HTR-8/SVneo (cell line): ENCODE measurements at places on chromosomes 3 and 15.

DNA sequence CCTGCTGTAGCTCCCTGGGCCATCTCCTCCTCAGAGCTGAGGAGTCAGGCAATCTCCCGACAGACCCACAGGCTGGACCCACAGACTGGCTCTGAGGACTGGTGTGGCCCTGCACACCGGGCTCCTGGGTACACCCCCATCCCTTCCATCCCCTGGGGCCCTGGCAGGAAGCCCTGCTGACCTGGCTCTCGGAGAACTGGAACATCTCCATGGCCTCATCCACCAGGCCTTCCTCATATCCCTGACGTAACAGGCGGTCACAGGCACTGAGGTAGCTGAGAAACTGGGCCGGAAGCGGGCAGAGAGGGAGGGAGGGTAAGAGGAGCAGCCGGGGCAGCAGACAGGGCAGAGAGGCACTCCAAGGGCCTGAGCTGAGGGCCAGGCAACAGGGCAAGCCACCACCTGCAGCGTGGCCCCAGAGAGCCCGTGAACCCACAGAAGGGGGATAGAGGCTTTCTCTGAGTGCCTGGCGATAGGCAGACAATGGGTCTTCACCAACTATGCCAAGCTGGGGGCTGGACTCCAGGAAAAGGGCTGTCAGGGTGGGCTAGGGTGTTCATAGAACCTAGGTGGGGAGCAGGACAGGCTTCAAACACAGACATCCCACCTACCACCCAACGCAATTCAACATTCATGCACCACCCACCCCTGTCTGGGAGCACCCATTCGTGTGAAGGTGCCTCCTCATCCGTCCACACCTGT, 17.9 kb downstream of the KBTBD13 start:
- DNase-seq, result no peak

GRCh38 chr3:167787440-167787839, 51.9 kb downstream of the SERPINI1 start:
- DNase-seq, result no peak

GRCh38 chr15:32908135-32908801, 190.5 kb downstream of the GREM1 start:
- no peak for DNase-seq

DNA sequence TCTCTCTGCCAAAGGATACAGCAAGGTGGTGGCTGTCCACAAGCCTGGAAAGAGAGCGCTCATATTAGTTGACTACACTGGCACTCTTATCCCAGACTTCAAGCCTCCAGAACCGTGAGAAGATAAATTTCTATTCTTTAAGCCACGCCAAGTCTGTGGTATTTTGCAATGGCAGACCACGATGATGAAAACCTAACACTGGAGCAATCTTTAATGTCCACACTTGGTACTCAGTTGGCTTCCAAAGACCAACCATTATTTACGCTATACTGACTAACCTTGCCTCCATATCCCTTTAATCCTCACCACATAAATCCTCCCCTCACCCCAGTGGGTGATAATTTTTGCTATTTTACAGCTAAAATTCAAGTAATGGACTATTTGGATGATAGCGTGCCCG, 16.9 kb upstream of the LACTB start:
- DNase-seq, result no peak

DNA sequence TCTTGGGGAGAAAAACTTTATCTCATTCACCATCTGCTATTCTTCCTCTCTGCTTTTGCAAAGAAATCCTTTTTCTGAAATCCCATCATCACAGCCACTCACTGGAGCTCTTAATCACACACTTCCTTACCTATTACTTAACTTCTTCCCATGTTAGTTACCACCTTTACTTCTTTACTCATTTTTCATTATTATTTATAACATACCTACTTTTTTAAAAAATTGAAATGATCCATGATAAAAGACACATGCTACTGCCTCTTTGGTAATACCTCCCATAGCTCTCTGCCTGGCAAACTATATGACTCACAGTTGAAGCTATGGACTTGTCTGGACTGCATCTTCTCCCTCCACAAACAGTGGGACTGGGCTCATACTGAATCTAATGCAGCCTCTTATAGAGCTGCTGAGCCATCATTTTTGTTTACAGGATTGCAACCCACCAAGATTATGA, 150.3 kb downstream of the TNIK start:
- DNase-seq, result peak; percentile 35

- DNase-seq, result no peak
Measured at GRCh38 chr3:82498186-82498585, 736.7 kb upstream of the GBE1 start.

- peak; percentile 43 for DNase-seq
Measured at GRCh38 chr3:198080521-198081384, 120.7 kb downstream of the LMLN start.

GRCh38 chr3:27485866-27486265, 1.7 kb upstream of the SLC4A7 start:
- DNase-seq, result no peak

- DNase-seq, result no peak
Measured at GRCh38 chr3:40185029-40185695, 124.3 kb upstream of the EIF1B start.

DNA sequence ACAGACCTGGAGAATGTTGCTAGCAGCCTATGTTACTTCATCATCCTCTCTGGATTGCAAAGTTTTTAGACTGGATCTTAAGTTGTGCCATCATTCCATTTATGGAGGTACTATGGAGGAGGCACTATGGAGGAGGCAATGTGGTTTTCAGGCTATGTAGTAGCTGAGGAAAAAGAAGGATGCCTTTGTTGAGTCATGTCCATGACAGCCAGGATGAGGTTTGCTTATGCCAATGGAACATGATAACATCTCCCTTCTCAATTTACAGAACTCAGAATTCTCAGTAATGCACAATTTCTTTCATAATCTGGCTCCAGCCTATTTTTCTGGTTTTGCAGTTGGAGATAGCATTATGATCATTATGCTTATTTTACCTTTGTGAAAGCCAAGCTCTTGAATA, 65.9 kb upstream of the TMEM108 start:
- no peak for DNase-seq

GRCh38 chr3:46905213-46905560, 27.7 kb downstream of the PTH1R start:
- no peak for DNase-seq

DNA sequence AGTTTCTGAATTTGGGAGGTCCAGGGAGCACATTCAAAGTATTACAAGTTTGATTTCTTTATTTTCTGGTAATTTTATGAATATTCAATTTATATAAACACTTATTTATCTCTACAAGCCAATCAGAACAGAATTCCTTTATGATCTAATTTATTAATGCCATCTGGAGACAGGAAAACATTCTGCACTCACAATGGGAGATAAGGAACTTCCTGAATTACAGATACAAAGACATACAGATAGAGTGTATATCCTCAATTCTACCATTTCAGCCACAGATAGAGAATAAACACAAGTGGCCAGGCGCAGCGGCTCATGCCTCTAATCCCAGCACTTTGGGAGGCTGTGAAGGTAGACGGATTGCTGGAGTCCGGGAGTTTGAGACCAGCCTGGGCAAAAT, 86.0 kb downstream of the IQCH start:
- DNase-seq, result no peak

- no peak for DNase-seq
Measured at GRCh38 chr15:90025489-90026033, 24.4 kb downstream of the ZNF710 start.

- peak; percentile 62 for DNase-seq
Measured at GRCh38 chr15:85865070-85865684, 70.5 kb upstream of the KLHL25 start.

GRCh38 chr3:95154766-95155165, 1091.9 kb downstream of the NSUN3 start:
- DNase-seq, result peak; percentile 2

GRCh38 chr3:46926871-46927717, 49.5 kb downstream of the CCDC12 start:
- no peak for DNase-seq

DNA sequence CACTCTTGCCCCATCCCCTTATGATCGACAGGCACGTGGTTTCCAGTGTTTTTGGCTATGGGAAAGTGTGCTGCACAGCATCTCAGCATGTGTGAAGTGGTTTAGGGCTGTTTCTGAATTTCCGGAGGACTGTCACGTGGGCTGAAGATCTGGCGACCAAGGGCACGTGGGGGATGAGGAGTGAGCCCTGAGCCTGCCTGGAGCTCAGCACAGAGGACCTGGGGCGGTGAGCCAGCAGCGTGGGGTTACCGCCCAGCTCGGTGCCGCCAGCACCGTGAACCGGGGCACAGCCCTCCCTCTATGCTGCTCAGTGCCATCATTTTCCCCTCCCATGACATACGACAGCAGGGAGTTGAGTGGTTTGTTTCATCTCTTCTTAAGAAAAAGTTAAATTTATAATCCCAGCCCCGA, 150.2 kb downstream of the DNAJB8 start:
- DNase-seq, result no peak

GRCh38 chr15:81485806-81486205, 111.8 kb upstream of the TMC3 start:
- DNase-seq, result no peak

GRCh38 chr3:113222451-113223086, 11.2 kb downstream of the BOC start:
- DNase-seq, result no peak

- peak; percentile 44 for DNase-seq
Measured at GRCh38 chr15:95559875-95560394, 770.6 kb upstream of the NR2F2 start.

DNA sequence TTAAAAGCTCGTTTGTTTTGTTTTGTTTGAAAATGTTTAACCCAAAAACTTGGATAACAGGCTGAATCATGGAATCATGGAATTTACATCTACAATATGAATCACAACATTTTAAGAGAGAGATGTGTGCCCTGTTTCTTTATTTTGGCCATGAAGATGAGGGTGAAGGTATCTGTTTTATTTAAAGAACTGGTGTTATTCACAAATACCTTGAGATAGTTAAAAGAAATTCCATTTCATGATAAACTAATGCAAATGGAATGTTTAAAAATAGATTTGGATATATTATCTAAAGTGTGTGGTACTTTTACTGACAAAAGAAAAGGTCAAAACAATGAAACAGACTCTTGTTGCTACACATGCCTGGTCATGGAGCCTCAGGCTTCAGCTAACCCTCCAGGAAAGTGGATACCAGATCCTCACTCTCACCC, 486.0 kb upstream of the CFAP20DC start:
- DNase-seq, result no peak

GRCh38 chr3:177673112-177673914, 476.0 kb upstream of the TBL1XR1 start:
- no peak for DNase-seq

DNA sequence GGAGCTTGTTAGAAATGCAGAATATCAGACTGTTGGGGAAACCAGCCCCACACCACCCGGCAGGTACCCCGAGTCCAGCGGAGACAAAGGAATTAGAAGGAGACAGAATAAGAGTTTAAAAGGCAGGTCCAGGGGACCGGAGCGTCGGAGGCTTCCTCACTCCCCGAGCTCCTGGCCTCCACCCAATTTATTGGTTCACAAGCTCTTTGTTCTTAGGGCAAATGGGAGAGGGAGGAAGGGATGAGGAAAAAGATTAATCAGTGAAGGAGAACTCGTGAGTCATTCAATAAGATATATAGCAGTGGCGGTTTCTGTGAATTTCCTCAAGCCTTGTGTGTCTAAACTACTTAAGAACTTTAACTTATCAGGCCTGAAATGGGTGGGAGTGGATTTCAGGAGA, 32.1 kb upstream of the WDR72 start:
- DNase-seq, result no peak

DNA sequence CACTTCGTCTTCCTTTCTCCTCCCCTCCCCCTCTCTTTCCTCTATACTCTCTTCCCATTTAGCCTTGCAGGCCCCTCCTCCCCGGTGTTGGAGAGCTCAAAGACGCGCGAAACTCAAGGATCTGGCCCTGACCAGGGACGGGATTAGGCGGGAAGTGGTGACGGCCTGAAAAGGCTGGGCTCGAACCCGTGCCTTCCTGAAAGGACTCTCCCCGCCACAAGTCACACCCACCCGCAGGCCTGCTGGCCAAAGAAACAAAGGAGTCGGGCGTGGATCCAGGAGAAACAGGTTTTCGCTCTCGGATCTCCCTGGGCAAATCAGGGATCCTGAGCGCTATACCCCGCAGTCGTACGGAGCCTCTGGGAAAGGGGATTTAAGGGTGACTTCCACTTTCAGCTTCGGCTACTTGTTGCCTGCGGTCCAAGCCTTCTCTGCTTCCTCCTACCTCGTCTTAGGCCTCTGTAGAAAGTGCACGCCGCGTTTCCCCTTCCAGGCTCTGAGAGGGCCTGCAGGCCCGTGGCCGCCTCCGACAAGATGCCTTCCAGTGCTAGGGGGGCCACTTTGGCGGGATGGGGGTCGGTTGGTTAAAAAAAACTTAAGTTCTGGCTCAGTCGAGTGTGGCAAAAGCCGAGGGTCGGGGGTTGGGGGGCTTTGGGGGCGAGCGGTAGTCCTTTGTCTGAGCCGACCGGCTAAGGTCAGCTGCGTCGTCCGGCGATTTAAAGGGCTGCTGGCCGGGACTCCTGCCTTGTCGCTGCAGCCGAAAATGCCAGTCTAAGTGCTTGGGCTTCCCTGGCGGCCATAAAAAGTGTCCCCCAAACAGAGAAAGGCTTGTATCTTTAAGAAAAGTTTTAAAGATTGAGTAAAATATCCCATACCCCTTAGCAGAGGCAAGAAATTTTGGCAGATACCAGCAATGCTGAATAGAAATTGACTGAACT, 8.2 kb downstream of the ZIC4 start:
- no peak for DNase-seq

GRCh38 chr3:114597871-114598270, 304.0 kb downstream of the TIGIT start:
- no peak for DNase-seq

- no peak for DNase-seq
Measured at GRCh38 chr3:118932822-118933558, 101.7 kb downstream of the IGSF11 start.

DNA sequence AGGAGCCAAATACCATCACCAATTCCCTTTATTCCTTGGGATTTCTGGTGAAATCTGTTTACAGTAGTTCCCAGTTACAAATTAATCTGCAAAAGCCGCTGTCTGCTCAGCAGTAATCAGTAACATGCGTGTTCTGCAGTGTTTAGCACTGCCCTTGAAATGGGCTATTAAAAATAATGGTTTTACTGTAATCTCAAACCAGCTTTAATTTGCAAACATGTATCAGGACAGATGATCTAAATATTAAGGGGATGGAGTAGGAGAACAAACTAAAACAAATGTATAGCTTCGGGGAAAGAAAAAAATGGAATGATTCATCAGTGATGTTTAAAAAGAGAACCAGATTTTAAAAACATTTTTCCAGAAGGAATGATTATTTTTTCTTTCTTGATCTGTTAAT, 513.2 kb downstream of the MECOM start:
- DNase-seq, result no peak

- DNase-seq, result no peak
Measured at GRCh38 chr3:196949750-196950149, 7.4 kb upstream of the NCBP2 start.

DNA sequence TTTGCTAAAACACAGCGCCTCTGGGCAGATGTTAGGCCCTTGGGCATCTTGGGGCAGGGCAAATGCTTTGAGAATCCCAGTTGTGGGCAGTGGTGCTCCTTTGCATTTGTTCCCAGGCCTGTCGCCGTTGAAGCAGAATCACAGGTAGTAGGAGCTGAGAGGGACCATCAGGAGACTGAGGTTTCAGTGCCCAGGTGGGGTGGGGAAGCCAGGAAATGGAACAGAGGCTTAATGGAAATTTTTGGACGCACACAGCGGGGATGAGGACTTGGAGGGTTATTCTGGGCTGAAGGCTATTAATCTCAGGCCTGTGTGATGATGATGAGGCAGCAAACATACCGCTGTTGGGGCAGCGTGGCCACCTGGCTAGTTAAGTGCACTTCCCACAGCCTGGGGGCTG, 99.5 kb downstream of the SV2B start:
- DNase-seq, result no peak

GRCh38 chr3:44510000-44510368, 32.5 kb upstream of the ZNF445 start:
- DNase-seq, result no peak

GRCh38 chr3:188389711-188390342, 235.9 kb downstream of the LPP start:
- DNase-seq, result no peak
